ENCODE measurements at places on chromosomes 3 and 15.

- H3K27me3 ChIP-seq: no peaks in the 10 kb centered on the region
- DNase-seq: peak; percentile 37
- H3K36me3 ChIP-seq: no peaks in the 10 kb centered on the region
- H3K4me1 ChIP-seq: peaks cover 4% of the 10 kb centered on the region
- no peak overlapping the region for H3K4me3 ChIP-seq
These were observed 5.6 kb upstream of the APPL1 start for GRCh38 chr3:57221883-57222282.

DNA sequence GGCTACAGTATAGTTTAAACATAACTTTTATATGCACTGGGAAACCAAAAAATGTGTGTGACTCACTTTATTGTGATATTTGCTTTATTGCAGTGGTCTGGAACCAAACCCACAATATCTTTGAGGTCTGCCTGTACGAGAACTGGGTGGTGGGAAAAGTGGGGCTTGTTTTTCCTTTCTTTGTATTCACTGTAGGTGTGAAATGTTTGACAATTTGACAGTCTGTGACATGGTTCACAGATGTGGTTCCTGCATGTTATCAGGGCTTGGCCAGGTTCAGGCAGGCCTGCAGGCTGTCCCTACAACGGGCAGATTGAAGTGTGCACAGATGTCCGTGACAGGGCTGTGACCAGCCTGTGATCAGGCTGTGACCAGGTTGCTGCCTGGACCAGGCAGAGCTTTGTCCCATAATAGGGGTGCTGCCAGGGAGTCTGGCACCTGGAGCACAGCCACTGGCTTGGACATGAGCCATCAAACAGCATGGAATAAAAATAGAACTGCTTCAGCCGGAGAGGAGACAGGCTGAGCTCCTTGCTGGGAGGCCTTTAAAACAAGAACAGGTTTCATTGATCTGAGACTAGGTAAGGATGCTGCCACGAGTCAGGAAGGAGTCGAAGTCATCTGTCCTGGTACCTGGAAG is 61.0 kb downstream of the KLF13 start:
- H3K36me3 ChIP-seq: no peaks in the 10 kb centered on the region
- H3K27ac ChIP-seq: no peak overlapping the region
- DNase-seq: no peak
- H3K27me3 ChIP-seq: peaks cover 2% of the 10 kb centered on the region
- H3K4me1 ChIP-seq: peaks cover 6% of the 10 kb centered on the region

DNA sequence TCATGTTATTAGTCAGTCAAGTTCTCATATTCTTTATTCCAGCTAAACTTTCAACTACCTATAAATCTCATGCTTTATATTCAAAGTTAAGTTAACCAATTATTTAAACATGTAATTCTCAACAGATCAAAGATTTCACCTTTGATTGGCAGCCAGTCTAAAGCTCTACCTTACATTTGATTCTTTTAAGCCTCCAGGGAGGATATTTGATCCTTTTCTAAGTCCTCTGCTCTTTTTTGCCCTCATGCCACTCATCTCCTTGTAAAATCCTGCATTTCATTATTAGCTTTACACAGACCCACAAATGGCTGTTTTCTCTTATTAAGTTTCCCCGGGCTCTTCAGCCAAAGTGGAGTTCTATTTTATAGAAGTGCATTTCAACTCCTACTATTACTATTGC is 134.1 kb downstream of the NLGN1 start:
- no peak overlapping the region for H3K4me3 ChIP-seq
- no peaks in the 10 kb centered on the region for H3K27me3 ChIP-seq
- no peak overlapping the region for H3K27ac ChIP-seq
- no peaks in the 10 kb centered on the region for H3K4me1 ChIP-seq

DNA sequence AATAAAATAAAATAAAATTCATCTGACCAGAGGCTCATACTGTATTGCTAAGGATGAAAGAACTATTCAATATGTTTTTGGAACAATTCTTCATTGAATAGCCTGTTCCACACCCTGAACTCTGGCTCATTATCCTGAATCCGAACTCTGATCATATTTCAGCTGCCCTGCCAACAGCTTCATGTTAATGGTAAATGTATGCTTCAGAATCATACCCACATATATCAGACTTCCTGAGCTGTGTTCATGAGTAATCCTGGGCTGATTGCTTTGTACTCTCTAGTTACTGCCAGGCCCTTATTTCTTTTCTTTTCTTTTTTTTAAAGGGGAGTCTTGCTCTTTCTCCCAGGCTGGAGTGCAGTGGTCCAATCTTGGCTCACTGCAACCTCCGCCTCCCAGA is 11.8 kb downstream of the INO80 start:
- no peak overlapping the region for H3K4me3 ChIP-seq
- H3K27me3 ChIP-seq: no peaks in the 10 kb centered on the region

DNA sequence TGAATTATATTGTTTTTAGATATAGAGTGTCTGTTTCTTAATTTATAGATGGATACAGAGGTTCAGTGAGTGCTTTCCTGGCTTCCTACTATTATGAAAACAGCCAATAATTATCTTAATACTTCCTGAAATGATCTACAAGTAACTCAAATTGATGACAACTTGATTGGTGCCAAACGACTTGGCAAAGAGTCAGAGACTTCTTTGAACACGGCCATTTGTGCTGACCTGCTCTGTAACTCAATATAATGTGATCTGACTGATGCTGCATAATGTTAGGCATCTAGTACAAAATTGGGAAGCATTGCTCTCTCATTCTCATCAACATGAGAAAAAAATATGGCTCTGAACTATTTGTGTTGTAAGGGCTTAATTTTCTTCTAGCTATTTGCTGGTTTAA is 193.9 kb downstream of the DIPK2A start:
- no peaks in the 10 kb centered on the region for H3K36me3 ChIP-seq
- no peak overlapping the region for H3K27ac ChIP-seq
- no peak overlapping the region for H3K4me3 ChIP-seq
- DNase-seq: no peak
- no peaks in the 10 kb centered on the region for H3K4me1 ChIP-seq
- no peaks in the 10 kb centered on the region for H3K27me3 ChIP-seq

DNA sequence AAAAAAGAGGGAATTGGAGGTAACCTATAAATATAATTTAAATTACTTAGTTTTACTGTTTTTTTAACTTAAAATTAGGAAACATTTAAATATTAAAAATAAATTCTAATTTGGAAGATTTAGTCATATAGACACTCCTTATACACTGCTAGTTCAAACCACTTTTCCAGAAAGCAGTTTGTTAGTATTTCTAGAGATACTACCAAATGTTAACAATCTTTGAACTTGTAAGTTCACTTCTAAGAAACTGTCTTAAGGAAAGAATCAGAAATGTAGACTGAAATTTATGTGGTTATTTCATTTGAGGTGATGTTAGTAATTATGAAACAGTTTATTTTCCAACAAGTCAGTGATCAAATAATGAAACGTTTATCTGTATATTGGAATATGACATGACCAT is 22.7 kb downstream of the CTDSPL2 start:
- DNase-seq: no peak
- H3K4me1 ChIP-seq: no peaks in the 10 kb centered on the region
- no peaks in the 10 kb centered on the region for H3K27me3 ChIP-seq
- H3K36me3 ChIP-seq: no peaks in the 10 kb centered on the region
- H3K27ac ChIP-seq: no peak overlapping the region

DNA sequence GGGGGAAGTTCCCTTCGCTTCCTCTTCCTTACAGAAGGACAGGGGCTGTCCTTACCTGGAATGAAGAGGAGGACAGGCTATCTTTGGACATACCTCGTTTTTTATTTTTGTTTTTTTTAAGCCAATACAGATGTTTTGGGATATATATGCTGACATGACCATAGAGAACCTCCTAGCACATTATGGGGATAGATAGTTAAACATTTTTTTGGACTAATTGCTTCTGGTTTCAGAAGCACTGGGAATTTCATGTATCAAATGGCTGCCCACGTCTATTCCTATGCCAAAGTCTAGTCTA is 238.2 kb upstream of the BHLHE40 start:
- no peak overlapping the region for H3K4me3 ChIP-seq
- peaks cover 28% of the 10 kb centered on the region for H3K4me1 ChIP-seq
- H3K36me3 ChIP-seq: no peaks in the 10 kb centered on the region
- H3K27ac ChIP-seq: peak overlapping the region; percentile 99

Data from endothelial cell of umbilical vein (primary cell).